ENCODE measurements at places on chromosomes 12 and 14. TPM values are rescaled to one million over a fixed set of nuclear protein-coding genes. Genes with fewer than 3 reads are reported as not detected.

DNA sequence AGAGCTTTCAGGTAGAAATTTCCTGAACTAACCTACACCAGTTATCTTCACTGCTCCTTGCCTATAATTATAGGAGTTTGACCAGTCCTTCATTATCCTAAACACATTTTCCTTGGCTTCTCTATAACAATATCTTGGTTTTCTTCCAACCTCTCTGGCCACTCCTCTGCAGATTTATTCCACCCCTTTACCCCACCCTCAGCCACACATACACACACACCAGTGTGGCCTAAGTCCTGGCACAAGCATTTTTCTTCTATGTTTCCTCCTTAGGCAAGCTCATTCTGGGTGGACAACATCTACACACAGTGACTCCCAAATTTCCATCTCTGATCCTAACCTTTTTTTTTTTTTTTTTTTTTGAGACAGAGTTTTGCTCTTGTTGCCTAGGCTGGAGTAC is 25.1 kb downstream of the CDK17 start:
- no peak for DNase-seq

DNA sequence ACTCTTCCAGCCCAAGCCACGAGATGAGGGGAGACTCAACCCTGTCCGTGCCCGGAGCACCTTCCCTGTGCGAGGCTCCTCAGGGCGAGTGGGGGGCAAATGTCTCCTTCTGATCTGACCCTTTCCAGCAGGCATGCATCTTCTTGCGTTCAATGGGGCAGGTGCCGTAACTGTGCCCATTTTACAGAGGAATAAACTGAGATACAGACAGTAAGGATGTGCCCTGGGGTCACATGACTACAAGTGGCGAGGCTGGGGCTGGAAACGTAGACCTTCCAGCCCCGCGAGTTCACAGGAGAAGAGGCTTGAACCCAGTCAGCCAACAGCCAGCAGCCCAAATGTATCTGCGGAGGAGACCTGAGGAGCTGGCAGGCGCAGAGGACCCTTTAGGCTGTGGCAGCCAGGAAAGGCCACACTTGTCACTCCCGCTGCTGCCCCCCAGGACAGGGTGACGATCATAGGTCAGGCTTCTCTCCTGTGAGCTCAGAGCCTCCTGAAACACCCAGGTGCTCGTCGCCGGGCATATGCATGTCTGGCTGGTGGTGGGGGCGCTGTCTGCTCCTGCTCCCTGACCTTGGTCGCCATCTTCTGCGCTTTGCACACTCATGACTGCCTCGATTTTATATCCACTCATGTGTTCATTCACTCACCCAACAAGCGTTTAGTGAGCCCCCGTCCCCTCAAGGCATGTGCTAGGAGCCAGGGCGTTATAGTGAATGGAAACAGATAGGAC is 41.7 kb downstream of the CCDC88C start:
- no peak for DNase-seq

DNA sequence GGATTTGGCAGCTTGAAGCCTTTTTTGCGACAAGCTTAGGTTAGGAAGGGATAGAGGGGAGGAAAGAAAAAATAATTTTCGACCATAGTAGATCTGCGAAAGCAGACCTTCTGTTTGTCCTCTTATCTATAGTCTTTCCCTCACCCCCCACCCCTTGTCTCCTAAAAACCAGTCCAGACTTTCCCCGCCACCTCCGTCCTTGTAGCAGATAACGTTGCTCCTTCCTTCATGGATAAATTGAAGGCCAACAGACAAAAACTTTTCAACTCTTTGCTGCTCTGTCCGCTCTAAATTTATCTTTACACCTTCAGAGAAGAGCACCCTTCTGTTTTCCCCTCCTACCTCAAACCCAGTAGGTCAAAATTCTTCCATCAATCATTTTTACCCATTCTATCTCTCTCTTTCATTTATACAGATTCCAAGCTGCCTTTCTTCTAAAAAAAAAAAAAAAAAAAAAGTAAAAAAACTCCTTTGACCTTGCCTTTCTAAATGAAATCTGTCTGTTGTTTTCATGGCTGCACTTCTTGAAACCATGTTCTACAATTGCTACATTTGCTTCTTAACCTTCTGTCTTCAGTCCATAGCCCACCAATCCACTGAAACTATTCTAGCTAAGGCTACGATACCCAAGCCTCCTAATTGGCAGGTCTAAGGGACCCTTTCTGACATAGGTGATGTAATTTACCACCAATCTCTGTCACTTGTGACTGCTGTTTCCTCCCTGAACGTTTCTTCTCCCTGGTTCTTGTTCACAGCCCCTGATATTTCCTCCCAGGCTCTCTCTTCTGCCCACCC is 11.1 kb upstream of the NEMF start:
- DNase-seq: peak; percentile 35

DNA sequence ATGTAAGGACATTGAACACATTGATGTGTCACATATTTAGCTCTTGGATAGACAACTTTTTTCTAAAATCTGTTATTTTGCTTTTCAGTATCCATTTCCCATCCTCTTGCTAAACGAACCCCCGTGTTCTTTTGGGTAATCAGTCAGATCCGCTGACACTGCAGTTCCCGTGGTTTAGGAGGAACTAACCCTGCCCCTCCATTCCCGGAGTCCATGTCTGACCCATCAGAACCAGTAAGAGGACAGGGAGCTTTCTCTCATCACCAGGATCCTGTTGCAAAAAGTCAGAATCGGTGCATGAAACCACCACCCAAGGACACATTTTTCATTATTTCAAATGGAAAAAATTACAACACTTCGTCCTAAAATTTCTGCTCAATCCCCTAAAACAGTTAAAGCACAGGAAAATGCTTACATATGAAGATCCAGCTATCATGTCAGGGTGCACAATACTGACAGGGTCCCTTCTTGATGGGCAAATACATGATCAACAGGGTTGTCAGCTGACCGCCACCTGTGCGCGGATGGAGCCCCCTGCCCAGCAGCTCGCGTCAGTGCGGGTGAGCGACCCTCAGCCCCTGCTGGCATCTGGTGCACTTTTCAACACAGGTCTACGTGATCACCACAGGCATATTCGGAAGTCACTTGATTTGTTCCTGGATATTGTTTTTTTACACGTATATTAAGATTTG is 276.8 kb downstream of the ADGRD1 start:
- no peak for DNase-seq

GRCh38 chr12:121849211-121849610 is 9.4 kb downstream of the HPD start:
- no peak for DNase-seq

GRCh38 chr14:84273181-84273580 is 1256.8 kb upstream of the FLRT2 start:
- DNase-seq: peak; percentile 40

GRCh38 chr12:49622501-49623141 is 740 bp upstream of the PRPF40B start:
- DNase-seq: no peak

Gene AQP2
- not detected for total RNA-seq

Gene OR6C2
- not detected for total RNA-seq

DNA sequence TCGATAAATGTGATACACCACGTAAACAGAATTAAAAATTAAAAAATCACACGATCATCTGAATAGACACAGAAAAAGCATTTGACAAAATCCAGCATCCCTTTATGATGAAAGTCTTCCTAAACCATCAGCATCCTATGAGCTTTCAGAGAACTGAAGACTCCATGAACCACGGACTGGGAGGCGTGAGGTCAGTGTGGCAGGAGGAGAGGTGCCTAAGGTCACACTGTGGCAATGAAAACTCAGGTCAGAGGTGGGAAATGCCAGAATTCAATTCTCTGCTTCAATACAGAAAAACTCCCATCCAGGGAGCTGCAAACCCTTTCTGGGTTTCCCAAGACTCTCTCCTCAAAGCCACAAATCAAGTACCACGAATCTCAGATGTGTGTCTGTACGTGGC is 51.6 kb downstream of the KDM2B start:
- no peak for DNase-seq

DNA sequence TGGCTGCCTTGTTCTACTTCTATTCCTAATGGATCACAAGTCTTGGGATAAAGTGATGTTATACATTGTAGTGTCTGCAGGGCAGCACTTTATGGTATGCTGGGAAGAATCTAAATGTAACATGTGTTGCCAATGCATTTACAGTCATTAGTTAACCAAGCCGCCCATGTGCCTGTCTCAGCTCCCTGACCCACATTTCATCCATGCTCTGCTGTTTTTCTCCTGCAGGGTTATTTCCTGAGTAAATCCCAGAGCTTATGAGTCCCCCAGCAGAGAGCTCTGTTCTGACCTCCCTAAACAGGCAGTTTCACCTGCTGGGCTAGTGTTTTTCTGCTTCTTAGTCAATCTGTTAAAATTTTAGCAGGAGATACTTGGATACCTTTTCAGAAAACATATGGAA is 4.4 kb upstream of the TMTC2 start:
- no peak for DNase-seq

Gene PRH2
- 0.32 TPM for total RNA-seq

- DNase-seq: no peak
Observed at GRCh38 chr12:42541965-42542364, 47.6 kb downstream of the PRICKLE1 start.

GRCh38 chr12:41604830-41605229 is 416.7 kb downstream of the PDZRN4 start:
- DNase-seq: peak; percentile 53

DNA sequence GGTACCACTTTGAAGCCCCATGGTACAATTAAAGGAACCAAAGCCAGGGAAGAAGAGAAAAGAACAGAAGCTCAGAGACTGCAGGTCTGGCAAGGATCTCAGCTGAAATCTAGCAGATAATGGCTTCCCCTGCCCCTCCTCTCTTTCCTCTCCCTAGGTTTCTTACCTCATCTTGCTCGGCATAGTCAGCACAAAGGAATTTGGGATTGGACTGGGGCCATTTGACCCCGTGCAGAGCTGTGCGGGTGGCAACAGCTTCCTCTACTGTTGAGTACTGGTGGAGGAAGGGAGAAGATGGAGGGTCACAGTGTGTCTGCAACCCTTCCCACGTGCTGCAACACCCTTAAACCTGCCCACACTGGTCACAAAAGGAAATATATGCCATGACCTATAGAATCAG is 4.7 kb upstream of the CDH24 start:
- peak; percentile 97 for DNase-seq

Gene STX2
- total RNA-seq: 58.3 TPM

Gene PUS7L
- 30.2 TPM for total RNA-seq

DNA sequence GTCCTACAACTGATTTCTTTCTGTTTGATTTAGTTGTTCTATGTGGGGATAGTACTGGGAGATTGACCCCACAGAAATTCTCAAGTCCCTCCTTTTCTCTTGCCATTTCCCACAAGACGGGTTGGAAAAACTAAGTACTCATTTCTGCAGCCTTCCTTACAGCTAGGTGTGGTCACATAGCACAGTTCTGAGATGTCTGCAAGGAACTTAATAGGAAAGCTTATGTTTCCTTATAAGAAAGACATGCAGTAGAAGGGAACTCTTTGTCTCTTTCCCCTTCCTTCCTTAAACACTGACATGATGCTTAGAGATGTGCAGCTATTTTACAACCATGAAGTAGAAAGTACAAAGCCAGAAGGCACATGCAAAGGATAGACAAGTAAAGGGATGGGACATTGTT is 113.7 kb downstream of the PTPRR start:
- no peak for DNase-seq

DNA sequence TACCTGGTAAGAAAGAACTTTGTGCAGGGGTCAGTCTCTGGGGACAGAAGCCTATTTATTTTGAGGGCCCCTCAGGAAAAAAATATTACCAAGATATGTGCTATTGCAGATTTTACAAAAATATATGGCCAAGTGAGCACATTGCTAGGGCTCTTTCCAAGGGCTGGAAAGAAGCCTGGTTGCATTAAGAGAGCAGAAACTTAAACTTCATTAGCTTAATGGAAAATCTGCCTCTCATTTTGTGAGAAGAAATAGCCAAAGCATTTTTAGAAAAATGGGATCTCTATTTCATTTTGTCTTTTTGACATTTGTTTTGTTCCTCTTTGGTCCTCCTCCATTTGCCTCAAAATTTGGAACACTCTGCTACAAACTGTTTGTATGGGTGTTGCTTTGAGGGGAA is 283.5 kb downstream of the NELL2 start:
- no peak for DNase-seq

Gene RTN1
- total RNA-seq: 0.43 TPM

DNA sequence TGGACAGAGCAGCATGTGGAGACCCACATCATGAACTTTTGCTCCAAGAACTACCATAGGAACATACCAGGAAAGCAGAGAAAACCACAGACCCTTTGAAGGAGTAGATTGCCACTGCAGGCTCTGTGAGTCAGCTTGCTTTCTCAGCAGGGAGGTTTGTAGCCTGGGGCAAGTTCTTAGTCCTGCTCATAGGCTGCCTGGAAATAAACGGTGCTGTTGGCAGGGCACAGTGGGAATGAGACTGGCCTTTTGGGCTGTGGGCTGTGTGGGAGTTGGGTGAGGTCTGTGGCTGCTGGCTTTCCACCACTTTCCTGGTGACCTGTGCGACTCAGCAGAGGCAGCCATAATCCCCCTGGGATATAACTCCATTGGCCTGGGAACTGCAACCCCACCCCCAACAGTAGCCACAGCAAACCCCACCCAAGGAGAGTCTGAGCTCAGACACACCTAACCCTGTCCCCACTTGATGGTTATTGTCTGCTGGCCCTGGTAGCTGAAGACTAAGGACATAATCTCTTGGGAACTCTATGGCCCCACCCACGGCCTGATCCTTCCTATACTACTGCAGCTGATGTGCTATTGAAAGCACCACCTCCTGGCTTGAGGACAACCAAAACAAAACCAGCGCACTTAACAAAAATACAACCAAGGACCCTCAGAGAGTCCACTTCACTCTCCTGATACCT is 192.1 kb upstream of the GARIN6 start:
- DNase-seq: peak; percentile 38

DNA sequence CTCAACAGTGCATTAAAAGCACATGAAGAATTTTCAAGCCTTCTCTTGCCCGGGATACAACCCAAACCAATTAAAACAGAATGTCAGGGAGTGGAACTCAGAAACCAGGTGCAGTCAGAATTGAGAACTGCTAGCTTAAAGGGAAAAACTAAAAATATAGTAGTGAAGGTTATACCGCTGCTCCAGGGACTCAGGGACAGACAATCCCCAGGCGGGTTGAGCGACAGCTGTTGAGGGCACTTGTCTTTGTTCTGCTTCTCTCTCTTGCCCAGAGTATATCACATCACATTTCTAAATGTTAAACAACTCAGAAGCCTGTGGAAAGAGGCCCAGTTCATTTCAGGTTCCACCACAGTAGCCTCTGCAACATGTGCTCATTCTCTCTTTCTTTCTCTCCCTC is 93.1 kb downstream of the SLC5A8 start:
- no peak for DNase-seq

GRCh38 chr12:46590991-46591703 is 218.6 kb upstream of the SLC38A2 start:
- DNase-seq: no peak

Measured in fibroblast of villous mesenchyme (primary cell).